ENCODE measurements at places on chromosomes 3 and 15. TPM values are rescaled to one million over a fixed set of nuclear protein-coding genes. Genes with fewer than 3 reads are reported as not detected.

GRCh38 chr15:99909592-99910295 is 176.5 kb upstream of the LYSMD4 start:
- no peaks in the 10 kb centered on the region for H3K4me1 ChIP-seq
- H3K4me3 ChIP-seq: no peak overlapping the region
- no peaks in the 10 kb centered on the region for H3K36me3 ChIP-seq
- H3K27me3 ChIP-seq: no peaks in the 10 kb centered on the region

DNA sequence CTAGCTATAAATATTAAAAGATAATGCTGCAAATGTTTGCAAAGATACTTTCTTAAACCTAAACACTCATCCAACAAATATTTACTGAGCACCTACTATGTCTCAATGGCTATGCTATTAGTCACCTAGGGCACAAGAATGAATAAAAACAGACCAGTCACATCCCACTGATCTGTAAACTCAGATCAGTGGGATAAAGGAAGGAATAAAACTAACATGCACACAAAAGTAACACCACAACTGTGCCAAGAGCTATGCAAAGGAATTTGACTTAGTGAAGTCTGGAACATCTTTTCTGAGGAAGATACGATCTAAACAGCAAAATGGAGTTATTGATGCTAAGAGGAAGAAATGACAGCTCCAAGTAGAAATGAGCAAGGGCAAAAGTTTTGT is 56.6 kb downstream of the CBLB start:
- H3K27me3 ChIP-seq: no peaks in the 10 kb centered on the region
- no peak overlapping the region for H3K27ac ChIP-seq
- no peak for DNase-seq
- H3K4me1 ChIP-seq: peaks cover 14% of the 10 kb centered on the region
- no peaks in the 10 kb centered on the region for H3K36me3 ChIP-seq

DNA sequence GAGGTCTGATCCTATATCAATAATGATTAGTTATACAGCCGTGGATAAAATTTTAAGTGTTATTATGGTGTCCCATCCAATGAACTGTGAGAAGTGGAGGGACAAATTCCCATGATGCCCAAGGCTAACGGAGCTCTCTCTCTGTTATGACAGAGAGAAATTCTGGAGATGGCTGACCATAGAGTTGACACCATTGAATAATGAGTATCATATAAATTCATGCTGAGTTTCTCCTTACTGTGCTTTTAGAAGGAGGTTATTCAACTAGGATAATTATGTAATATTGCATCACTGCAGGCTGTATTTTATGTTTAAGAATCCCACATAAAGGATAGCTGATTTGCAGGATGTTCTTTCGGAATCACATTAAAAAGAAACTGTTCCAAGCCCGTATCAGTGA is 82.9 kb downstream of the PYDC2 start:
- no peaks in the 10 kb centered on the region for H3K36me3 ChIP-seq
- H3K27me3 ChIP-seq: no peaks in the 10 kb centered on the region
- H3K4me3 ChIP-seq: no peak overlapping the region
- H3K27ac ChIP-seq: no peak overlapping the region
- no peaks in the 10 kb centered on the region for H3K4me1 ChIP-seq
- DNase-seq: no peak

DNA sequence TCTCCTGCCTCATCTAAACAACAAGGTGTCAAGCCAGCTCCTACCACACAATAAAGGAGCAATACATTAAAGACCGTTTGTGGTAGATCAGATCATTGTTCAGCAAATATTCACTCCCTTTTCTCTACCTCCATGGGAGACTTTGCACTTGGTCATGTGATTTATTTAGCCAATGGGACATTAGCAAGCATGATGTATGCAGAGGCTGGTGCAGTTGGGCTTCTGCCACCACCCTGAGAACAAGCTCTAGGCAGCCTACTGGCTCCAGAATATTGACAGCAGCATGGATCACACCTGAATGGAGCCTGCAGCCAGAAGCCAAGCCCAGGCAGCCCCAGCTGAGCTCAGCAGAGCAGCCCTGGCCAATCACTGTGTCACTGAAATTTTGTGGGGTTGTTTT is 99.4 kb upstream of the UBE2E2 start:
- H3K4me1 ChIP-seq: no peaks in the 10 kb centered on the region
- no peak for DNase-seq
- no peaks in the 10 kb centered on the region for H3K27me3 ChIP-seq
- no peak overlapping the region for H3K4me3 ChIP-seq
- H3K36me3 ChIP-seq: no peaks in the 10 kb centered on the region

DNA sequence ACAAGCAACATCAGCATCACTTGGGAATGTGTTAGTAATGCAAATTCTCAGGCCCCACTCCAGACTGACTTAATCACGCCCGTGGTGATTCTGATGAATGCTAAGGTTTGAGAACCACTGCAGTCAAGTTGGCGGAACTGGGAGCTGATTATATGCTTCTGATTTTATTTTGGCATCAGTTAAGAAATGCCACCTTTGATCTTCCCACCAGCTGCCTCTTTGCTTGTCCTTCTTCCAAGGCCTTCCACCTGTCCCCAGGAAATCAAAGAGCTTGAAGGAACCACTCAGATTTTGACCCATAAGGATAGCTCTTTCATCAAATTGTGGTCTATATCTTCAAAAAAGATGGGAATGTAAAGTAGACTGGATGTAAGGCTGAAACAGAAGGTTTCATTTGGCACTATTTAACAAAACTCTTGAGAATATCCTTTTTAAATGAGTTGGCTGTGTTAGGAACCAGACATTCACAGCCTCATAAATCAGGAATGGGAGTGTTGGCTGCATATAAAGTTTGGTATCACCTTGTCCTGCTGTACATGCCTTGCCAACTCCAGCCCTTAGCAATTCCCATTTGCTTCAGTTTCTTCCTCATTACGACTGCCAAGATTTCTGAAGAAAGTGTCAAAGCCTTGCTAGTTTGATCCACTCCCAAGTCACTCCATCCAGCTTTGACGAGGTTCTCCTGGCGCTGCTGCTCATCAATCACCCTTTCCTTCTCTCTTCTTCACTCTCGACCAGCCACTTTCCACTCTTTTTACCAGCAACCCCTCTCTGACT is 125.8 kb upstream of the NPHP3 start:
- DNase-seq: no peak
- H3K4me1 ChIP-seq: no peaks in the 10 kb centered on the region
- no peaks in the 10 kb centered on the region for H3K27me3 ChIP-seq
- no peak overlapping the region for H3K27ac ChIP-seq
- no peak overlapping the region for H3K4me3 ChIP-seq
- H3K36me3 ChIP-seq: no peaks in the 10 kb centered on the region

DNA sequence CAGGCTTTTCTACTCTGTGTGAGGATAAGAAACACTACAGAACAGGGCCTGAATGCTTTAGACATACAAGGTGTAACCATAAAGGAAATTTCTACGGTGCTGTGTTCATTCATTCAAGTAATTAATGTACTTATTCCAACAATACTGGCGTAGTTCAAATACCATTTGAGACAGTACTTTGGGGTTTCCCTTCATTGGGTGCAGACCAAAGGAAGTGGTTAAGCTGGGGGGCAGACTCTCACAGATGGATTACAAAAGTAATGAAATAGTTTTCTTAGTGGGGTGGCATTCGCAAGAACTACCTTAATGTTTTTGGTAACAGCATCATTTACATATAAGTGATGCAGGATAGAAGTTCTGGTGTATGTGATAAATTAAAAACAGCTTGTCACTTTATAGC is 65.9 kb downstream of the BTD start:
- no peak overlapping the region for H3K27ac ChIP-seq
- H3K27me3 ChIP-seq: no peaks in the 10 kb centered on the region
- peak overlapping the region; percentile 7 for H3K4me3 ChIP-seq

DNA sequence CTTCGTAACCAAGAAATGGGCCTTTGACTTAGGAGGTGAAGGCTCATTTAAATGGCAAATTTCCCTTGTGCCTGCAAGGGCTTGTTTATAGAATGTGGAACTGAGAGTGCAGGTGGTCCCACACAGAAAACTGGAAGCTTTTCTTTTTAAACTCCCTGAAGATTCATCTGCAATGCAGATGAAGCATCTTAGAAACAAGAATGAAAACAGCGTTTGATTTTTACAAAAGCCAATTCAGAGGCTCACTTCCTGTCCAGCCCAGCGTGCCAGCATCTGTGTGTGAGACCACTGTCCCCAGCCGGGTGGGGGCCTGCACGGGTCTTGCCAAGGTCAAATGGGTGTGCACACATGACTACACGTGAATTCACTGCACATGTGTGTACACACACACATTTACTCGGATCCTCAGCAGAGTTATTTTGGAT is 94.7 kb downstream of the LINGO1 start:
- peaks cover 7% of the 10 kb centered on the region for H3K4me1 ChIP-seq
- H3K36me3 ChIP-seq: no peaks in the 10 kb centered on the region
- H3K27ac ChIP-seq: no peak overlapping the region
- no peak overlapping the region for H3K4me3 ChIP-seq
- no peak for DNase-seq
- H3K27me3 ChIP-seq: no peaks in the 10 kb centered on the region

DNA sequence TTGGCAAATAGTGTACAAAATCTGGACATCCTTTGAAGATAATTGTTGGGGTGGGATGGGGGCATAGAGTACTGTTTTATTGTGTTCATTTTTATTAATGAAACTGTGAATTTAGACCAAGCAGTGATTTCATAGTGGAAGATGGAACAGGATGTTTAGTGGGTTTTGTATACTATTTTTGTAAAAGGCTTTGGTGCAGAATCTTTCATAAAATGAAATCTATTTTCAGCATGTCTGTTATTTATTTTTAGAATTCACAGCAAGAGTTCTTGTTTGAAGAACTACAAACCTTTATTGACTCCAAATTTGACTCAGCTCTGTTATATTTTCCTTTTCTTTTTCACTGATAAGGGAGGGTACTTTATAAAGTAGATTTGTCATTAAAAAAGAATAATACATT is 145.4 kb downstream of the AKAP13 start:
- no peaks in the 10 kb centered on the region for H3K4me1 ChIP-seq
- DNase-seq: no peak
- no peak overlapping the region for H3K4me3 ChIP-seq
- H3K27ac ChIP-seq: no peak overlapping the region

DNA sequence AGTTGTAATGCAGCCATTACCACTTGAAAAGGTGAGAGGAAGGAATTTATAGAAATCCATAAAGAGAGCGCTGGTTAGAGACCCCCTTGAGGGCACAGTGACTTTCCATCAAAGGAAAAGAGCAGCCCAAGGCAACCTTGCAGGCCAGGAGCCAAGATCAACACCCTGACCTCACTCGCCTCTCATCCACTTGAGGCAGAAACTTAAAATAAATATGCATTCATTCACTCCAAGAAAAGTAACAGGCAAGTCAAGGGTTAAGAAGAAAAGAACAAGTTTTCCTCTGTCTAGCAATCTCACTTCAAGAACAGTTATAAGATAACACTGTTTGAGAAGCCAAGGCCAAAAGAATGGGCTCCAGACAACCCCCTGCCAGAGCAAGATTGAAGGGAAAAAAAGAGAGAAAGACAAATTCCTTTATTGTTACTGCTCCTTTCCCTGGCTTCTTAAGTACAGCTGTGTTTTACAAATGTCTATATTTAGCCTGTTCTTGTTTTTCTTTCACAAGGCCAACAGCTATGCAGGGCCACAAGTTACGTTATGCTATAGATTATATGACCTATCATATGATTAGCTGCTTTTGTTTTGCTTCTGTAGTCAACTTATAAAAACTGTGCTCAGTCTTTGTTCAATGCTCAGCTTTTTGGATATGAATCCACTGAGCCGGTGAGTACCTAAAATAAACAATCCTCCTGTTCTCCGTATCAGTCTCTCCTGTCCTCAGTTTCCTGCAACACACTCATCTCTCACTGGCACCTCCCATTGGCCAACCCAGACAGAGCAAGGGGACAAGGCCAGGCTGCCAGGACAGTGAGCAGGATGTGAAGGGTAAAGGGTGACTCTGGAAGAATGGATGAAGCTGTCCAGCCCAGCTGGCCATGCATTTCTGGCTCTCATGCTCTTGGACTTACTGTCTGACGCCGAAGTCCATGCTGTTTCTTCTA is 15.8 kb upstream of the SSUH2 start:
- H3K4me1 ChIP-seq: no peaks in the 10 kb centered on the region
- no peak overlapping the region for H3K4me3 ChIP-seq
- no peaks in the 10 kb centered on the region for H3K27me3 ChIP-seq
- no peak for DNase-seq
- H3K36me3 ChIP-seq: no peaks in the 10 kb centered on the region

- H3K4me1 ChIP-seq: peaks cover 27% of the 10 kb centered on the region
- H3K27me3 ChIP-seq: peaks cover 51% of the 10 kb centered on the region
- no peak overlapping the region for H3K4me3 ChIP-seq
- no peak for DNase-seq
- H3K27ac ChIP-seq: no peak overlapping the region
- H3K36me3 ChIP-seq: no peaks in the 10 kb centered on the region
These were observed 790 bp downstream of the SKOR1 start for GRCh38 chr15:67825881-67826716.

GRCh38 chr3:57803647-57804081 is 47.6 kb downstream of the SLMAP start:
- no peaks in the 10 kb centered on the region for H3K36me3 ChIP-seq
- no peaks in the 10 kb centered on the region for H3K27me3 ChIP-seq
- H3K4me3 ChIP-seq: peak overlapping the region; percentile 21
- H3K4me1 ChIP-seq: peaks cover 26% of the 10 kb centered on the region
- no peak overlapping the region for H3K27ac ChIP-seq

DNA sequence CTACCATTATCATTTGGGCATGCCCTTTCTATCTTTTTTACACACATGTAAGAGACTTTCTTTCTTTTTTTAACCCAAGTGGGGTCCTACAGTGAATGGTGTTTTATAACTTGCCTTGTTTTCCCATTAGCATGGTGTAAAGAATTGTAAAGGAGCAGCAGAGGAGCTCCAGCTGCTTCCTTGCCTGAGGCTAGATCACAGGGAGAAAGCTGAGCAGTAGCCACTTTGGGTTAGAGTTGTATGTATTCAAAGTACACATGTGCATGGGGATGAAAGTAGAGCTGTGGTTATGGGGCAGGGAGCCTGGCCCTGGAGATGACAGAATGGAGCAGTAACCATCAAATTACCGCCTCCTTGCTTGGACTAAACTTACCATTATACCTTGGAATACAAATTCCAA is 231.1 kb upstream of the PDZRN3 start:
- H3K4me3 ChIP-seq: no peak overlapping the region
- no peak overlapping the region for H3K27ac ChIP-seq
- no peaks in the 10 kb centered on the region for H3K4me1 ChIP-seq

DNA sequence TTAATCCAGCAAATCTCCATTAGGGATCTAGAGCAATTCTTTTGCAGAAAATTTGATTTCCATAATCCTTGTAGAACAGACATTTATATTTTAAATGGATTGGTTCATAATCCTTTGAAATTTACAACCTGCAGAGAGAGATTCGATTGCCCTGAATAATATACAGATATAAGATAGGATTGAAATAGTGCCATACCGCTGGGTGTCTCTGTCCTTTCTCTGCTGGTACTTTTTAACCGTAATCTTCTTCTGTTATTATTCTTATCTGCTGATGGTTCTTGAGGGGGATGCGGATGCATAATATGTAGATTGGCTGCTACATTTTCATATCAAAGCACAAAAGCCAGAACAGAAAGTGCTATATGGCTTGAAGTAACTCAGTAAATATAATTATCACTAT is 182.2 kb downstream of the CFAP20DC start:
- no peaks in the 10 kb centered on the region for H3K36me3 ChIP-seq
- no peak overlapping the region for H3K27ac ChIP-seq
- H3K4me1 ChIP-seq: no peaks in the 10 kb centered on the region
- peaks cover 3% of the 10 kb centered on the region for H3K27me3 ChIP-seq

- peaks cover 7% of the 10 kb centered on the region for H3K27me3 ChIP-seq
- H3K4me3 ChIP-seq: no peak overlapping the region
- H3K27ac ChIP-seq: no peak overlapping the region
These were observed 5.4 kb downstream of the TYRO3 start for GRCh38 chr15:41564286-41564959.

- no peaks in the 10 kb centered on the region for H3K27me3 ChIP-seq
- DNase-seq: no peak
- peak overlapping the region; percentile 33 for H3K4me3 ChIP-seq
- H3K27ac ChIP-seq: peak overlapping the region; percentile 67
- H3K36me3 ChIP-seq: peaks cover 7% of the 10 kb centered on the region
These were observed 25.7 kb downstream of the KLF13 start for GRCh38 chr15:31352339-31352751.

DAZL gene
- 0.18 TPM for total RNA-seq

ADGRG7 gene
- not detected for total RNA-seq

RTP1 gene
- total RNA-seq: not detected
